RWPE2 (cell line): ENCODE measurements at places on chromosomes 1 and 21.
A peak's percentile ranks its signal among the peaks of the same experiment; 100 is the strongest.

DNA sequence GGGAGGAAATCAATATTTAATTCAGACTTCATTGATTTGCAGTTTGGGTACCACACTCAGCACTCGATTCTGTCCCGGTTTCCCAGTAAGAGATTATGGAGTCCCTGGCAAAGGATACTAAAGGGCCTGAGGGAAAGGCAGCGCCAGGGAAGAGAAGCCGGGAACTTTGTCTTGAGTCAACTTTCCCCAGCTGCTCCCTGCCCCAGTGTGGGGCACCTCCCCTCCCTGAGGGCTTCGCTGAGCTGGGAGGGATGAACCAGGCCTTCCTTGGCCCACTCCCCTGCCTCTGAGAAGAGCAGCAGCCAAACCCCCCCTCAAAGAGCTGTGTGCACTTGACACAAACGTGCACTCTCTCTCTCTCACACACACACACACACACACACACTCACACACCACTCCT, 32.6 kb downstream of the OPTC start:
- DNase-seq, result no peak

GRCh38 chr1:6953907-6954364, 168.7 kb downstream of the CAMTA1 start:
- DNase-seq, result no peak

DNA sequence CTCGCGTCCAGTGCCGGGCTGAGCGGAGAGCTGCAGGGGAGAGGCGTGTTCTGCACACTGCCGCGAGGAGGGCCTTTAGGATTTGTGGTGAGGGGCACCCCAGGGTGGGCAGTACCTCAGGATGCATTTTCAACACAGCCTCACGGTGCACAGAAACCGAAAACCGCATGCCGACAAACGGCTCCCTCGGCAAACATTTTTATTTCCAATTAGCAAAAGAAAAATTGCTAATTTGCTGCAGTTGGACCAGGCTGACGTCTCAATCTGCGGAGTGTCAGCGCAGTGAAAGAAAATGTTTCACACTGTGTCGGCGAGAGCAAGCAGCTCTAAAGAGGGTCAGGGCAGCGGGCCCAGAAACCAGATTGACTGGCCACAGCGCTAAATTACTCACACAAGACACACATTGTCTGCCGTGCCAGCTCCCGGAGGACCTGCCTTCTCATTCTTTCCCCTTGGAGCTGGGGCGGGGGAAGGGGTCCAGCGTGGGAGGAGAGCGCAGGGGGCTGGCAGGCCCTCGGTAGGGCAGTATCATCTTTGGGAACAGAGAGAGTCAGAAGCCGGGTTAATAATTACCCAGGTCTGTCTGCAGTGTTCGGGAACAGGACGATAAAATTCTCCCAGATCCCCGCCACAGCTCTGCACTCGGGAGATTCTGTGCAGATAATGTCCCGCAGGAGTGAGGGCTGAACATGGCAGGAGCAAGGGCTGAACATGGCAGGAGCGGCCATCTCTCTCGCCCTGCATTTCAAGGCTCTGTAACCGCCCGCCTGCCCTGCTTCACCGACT, 150.2 kb downstream of the PRDM16 start:
- DNase-seq, result no peak

DNA sequence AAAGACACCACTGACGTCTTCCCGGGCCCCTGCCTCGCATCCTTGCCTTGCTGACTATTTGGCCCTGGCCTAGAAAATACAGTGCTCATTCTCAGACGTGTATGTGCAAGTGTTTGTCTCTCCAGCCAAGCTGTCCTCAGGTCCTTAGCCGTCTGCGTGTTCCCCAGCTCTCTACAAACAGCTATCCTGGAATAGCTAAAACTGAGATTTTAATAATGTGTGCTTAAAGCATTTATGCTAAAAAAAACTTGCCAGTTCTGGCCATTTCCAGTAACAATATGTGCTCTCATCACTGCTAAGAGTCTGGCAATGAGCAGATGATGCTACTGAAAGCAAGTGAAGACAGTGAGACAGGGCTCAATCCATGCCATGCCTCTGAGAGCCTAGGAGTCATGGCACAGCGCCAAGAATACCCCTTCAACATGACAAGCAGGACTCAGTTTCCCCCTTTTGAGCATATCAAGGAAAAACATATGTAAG, 55.7 kb downstream of the IRF2BP2 start:
- DNase-seq, result no peak

DNA sequence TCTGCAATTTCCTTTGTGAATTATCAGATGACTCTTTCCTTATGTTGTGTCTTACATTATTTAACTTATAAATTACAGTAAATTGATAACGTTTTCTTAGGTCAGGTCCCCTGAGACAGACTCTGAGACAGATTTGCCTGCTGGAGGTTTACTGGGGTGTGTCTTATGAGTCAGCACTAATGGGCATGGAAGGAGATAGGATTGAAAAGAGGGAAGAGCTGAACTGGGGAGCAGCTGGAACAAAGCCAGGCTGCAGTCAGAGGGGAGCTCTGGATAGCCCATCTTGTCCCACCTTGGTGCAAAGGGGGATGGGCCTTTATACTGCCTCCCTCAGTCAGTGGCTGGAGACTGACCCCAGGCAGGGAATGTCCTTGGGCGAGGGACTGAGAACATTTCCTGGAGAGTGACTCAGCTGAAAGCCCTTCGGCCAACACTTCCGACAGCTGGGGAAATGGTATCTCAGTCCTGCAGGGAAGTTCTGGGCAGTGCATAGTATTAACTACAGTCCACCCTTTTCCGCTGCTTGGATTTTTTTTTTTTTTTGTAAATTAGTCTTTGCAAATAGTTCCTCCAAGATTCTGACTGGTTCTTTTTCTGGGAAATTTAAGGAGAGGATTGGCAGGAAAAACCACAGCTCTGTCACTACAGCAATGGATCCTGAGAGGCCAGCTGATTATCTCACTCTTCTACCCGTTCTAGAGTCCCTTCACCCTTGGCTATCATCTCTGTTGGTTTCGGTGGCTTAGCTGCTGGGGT, 39.1 kb upstream of the CDC42BPA start:
- DNase-seq, result peak; percentile 66

DNA sequence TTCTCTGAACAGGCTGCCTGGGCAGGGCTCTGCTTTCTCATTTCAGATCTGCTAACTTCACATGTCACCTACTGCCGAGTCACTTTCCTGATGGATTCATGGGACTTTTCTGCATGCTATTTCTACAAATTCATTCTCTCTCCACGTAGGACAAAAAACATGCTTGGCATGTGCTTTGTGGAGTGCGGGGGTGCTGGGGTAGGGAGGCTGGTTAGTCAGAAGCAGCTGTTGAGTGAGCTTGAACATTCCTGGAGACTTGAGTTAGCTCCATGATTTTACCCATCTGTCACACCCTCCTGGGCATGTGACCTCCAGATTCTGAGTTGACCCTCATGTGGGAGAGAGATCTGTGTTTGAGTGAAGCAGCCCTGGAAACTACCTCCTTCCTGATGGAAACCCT, 71.4 kb downstream of the UCK2 start:
- peak; percentile 74 for DNase-seq

DNA sequence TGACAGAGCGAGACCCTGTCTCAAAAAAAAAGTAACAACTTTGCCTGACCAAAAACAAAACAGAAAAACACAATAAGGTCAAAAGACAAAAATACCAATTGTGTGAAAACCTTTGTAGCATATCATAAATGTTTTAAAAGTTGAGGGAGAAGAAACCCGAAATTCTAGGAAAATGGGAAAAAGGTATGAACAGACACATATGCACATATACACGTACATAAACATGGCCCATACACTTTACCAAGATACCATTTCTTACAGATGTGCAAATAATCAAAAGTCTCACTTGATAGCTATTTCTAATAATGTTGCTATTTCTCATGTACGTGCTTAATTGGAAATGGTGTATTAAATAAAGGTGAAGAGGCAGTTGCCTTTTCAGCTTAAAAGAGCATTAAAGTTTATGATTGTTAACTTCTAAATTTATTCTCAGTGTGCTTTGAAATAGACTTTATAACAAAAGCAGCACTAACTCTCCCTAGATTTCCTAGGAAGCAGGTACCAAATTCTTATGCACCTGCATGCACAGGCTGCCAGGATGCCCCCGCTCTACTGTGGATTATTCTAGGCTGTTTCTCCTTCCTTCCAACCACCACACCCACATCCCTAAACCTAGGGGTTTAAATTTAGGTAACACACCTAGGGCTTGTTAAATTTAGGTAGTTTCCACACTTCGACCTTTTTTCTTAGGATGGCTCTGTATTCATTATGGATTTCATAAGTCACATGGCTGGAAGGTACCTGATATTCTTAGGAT, 33.8 kb downstream of the ADARB1 start:
- DNase-seq, result no peak

GRCh38 chr1:36124404-36125128, 456 bp downstream of the COL8A2 start:
- no peak for DNase-seq

DNA sequence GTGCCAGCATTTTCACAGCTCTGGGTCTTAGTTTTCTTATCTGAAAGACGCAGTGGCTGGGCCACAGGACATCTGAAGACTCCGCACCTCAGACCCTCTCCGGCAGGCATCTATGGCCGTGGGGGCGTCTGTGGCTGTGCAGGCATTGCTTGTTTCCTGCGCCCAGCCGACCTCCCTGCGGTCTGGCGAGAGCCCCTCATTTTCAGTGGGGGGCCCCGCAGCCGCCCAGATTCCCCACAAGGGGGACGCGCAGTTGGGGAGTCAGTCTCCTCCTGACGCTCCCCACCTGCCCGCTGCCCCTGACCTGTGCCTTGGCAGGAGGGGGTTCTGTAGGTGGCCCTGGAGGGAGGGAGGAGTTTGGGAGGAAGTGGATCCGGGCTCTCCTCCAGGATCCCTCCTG, 3.5 kb upstream of the TFF1 start:
- DNase-seq, result no peak

- DNase-seq, result no peak
Measured at GRCh38 chr1:226511296-226511695, 37.3 kb upstream of the STUM start.

- DNase-seq, result no peak
Measured at GRCh38 chr1:87215592-87215991, 113.1 kb upstream of the LMO4 start.

- no peak for DNase-seq
Measured at GRCh38 chr1:190101756-190102155, 375.9 kb downstream of the BRINP3 start.

- no peak for DNase-seq
Measured at GRCh38 chr1:31545927-31546540, 30.3 kb upstream of the TINAGL1 start.

DNA sequence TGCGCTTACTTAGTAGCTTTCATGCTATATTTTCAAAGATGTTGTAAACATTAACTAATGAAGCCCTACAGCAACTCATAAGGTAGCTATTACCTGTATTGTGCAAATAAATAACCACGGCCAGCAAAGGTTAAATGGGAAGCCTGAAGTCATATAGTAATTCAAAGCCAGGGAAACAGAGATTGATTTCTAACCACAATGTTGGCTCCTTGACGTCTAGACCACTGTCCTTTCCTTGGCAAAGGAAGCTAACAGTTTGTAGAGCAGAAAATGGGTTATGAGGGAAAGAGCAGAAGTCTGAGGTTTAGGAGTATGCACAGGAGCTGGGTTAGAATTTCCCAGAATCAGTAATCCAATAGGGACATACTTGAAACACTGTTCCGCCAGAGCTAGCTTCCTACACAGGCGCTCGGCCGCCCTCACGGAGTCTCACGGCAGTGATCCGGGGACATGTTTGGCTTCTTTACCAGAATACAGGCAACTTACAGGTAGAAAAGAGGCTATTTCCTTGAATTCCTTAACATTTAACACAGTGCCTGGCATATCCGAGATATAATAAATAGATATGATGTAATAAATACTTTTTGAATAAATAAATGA, 298.8 kb upstream of the LYPLAL1 start:
- no peak for DNase-seq

- no peak for DNase-seq
Measured at GRCh38 chr1:15346346-15347030, 63.2 kb upstream of the EFHD2 start.

- no peak for DNase-seq
Measured at GRCh38 chr1:35454616-35455015, 102.6 kb downstream of the KIAA0319L start.

- DNase-seq, result no peak
Measured at GRCh38 chr1:229368347-229368746, 25.5 kb upstream of the CCSAP start.

DNA sequence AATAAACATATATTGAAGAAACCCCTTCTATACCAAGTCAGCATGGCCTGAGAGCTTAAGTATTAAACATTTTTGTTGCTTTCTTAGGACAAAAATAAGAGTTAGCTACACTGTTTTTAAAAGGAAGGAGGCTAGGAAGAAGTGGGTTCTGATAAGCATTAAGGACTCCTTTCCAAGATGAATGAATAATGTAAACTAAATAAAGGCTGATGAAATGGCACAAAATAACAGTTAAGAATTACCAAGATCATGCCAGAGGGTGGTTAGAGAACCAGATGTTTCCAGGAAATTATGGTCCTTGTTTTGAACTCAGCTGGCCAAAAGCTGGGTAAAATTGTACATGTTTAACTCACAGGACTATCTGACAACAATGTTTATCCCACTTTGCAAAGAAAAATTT, 114.1 kb upstream of the ETS2 start:
- no peak for DNase-seq

DNA sequence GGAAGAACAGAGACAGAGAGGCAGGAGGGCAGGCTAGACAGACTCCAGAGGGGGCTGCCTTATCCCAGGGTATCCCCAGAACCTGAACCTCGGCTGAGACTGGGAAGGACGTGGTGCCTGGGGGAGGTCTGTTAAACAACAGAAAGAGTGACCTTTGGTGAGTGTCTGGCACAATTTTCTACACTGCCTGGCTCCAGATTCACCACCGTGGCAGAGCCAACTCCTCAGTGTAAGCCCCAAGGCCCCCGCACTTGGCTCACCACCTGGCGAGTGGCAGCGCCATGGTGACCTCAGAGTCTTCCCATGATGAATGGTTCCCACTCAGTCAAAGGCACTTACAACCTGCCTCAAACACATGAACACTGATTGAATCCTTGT, 6.5 kb downstream of the RD3 start:
- DNase-seq, result no peak

GRCh38 chr1:84780000-84780716, 89.9 kb upstream of the SSX2IP start:
- DNase-seq, result no peak

DNA sequence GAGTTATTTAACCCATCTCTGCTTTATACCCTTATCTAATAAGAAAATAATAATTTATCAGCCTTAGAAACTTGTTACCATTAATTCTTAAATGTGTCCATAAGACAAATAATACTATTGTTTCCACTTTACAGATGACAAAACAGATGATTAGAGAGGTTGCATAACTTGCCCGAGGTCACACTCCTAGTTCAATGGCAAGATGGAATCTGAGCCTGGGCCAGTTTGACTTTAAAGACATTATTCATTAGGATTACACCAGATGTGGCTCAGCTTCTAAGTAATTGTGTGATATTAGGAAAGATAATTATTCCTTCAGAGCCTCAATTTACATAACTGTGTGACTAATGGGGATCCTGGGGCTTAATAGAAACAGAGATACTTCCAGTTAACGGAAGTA, 42.3 kb upstream of the KCNK2 start:
- no peak for DNase-seq
